ENCODE measurements at places on chromosomes 2 and 18.

DNA sequence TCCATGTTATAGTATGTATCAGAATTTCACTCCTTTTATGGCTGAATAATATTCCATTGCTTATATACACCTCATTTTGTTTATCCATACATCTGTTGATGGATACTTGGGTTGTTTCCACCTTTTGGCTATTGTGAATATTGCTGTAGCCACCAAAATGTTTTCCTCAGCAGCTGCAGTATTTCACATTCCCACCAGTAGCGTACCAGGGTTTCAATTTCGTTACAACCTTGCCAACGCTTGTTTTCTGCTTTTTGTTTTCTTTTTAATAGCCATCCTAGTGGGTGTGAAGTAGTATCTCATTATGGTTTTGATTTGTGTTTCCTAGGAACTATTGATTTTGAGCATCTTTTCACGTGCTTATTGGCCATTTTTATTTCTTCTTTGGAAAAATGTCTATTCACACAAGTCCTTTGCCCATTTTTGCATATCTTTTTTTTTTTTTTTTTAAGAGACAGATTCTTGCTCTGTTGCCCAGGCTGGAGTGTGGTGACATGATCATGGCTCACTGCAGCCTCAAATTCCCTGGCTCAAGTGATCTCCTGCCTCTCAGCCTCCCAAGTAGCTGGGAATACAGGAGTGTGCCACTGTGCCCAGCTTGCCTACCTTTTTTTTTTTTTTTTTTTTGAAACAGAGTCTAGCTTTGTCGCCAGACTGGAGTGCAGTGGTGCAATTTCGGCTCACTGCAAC lies 14.2 kb downstream of the UBXN2A start:
- DNase-seq = no peak

- peak; percentile 97 for DNase-seq
These were observed at the start of gene PTPRM for GRCh38 chr18:7566567-7567473. Gene PTPRM, plus strand, starts transcription at chr18:7567316. Its CDS starts 503 bp downstream, at chr18:7567819.

GRCh38 chr18:69813559-69813958 lies 134.1 kb downstream of the CD226 start:
- no peak for DNase-seq

DNA sequence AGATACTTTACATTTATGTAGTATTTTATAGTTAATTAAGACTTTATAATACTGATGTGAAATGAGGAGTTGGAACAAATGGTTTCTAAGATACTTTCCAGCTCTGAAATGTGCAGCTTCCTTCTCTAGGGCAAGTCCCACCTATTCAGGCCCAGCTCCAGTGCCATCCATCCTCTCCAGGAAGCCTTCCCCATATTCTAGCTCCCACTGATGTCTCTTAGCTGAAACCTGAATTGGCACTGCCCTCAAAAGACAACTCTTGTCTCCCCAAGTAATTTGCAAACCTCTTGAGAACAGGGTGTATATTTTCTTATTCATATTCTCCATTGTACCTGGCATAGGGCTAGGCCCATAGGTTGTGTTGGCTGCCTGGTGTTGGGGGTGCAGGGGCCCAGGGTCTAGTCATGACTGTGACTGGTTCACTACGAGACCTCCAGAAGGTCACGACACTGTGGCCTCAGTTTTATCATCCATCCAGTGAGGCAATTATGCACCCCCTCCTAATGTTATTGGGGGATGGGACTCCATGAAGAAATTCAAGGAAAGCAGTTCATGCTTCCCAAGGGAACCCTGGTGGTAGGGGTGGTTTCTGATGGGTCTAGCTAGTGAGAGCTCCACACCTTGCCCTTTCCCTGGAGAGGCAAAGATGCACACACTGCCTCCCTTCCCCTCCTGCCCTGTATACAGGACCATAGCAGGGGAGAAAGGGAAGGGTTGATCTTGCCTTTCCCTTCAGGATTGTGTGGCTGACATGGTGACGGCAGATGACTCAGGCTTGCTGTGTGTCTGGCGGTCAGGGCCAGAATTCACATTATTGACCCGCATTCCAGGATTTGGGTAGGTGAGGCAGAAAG lies 2.8 kb downstream of the WDR54 start:
- no peak for DNase-seq

DNA sequence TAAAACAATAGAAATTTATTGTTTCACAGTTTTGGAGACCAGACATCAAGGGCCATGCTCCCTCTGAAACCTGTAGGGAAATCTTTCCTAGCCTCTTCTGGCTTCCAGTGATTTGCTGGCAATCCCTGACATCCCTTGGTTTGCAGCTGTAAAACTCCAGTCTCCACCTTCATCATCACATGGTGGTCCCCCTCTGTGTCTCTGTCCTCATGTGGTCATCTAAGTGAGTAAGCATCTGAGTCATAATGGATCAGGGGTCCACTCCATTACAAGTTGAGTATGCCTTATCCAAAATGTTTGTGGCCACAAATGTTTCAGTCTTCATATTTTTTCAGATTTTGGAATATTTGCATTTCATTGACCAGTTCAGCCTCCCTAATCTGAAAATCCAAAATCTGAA lies 5.6 kb upstream of the SGPP2 start:
- peak; percentile 28 for DNase-seq

DNA sequence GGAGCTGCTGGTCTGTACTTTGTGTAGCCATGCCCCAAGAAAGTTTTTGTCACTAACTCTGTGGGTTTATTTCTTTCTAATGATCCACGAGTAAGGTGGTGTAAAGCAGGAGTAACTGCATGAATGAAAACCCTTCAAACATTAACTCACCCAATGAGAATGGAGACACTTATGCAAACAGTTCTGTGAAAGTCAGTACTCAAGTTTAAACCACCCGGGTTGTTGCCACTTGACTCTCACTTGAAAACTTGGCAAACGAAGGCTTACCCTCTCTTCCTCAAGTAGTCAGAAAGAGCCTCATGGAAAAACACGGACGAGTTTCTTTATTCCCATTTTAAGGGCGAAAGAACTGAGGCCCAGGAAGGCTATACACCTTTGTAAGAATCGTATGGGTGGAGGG lies 117.5 kb downstream of the MMADHC start:
- DNase-seq = no peak

Measured in suppressor macrophage treated with lipopolysaccharide for 1 hour (primary cell).